ENCODE measurements at places on chromosomes 11 and 22.

DNA sequence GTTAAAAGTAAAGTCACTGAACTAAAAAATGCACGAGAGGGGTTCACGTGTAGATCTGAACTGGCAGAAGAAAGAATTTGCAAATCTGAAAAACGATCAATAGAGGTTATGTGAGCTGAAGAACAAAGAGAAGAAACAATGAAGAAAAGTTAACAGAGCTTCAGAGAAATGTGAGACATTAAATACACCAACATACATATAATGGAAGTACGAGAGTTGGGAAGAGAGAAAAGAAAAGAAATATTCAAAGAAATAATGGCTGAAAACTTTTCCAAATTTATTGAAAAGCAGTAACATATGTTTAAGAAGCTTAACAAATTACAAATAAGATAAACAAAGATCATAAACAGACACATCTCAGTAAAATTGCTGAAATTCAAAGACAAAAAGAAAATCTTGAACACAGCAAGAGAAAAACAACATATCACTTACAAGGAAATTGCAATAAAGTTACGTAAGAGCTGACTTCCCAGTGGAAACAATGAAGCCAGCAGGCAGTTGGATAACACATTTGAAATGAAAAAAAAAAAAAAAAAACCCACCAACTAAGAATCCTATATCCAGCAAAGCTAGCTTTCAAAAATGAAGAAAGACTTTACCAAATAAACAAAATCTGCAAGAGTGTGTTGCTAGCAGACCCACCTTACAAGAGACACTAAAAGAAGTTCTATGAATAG lies 56.8 kb downstream of the EMSY start:
- DNase-seq, result no peak

GRCh38 chr11:2301631-2302305 lies at the start of the genes C11orf21 and TSPAN32:
Gene C11orf21 (minus strand): TSS chr11:2301918. CDS start chr11:2301808, 110 bp downstream.
Gene TSPAN32 (plus strand): TSS chr11:2302013. CDS start chr11:2302150, 137 bp downstream.
- DNase-seq, result peak; percentile 27

DNA sequence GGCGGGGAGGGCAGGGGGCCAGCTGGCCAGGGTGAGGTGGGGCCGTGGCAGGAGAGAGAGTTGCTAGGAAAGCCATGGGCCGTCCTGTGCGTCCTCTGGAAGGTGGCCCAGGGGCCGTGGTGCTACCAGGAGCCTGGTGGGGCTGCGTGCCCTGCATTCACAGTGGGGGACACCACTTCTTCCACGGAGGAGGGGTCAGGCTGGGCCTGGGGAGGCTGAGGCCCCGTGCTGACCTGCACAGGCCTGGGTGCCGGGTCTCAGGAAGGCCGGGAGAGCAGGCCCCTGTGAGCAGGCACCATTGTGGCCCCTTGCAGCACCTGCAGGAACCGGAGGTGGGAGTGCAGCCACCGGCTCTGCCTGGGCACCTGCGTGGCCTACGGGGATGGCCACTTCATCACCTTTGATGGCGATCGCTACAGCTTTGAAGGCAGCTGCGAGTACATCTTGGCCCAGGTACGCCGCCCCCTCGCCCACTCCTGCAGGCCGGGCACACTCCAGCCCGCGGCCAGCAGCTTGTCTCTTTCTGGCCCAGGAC lies 12.0 kb downstream of the MUC5B start:
- DNase-seq, result no peak

DNA sequence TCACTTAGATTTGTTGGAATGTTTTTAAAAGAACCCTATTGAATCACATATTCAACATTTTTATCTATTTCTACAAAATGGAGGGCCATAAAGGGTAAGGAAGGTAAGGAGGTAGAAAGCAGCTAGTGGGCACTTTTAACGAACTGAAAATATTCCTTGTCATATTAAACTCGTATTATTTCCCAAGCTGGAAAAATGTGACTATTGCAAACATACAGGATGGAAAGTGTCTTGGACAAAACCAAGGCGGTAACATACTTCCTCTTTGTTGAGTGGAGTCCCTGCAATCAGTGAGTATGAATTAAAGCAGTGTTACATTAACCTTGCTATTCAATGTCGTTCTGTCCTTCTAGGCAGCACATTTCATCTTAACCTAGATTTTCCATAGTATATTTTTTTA lies 165.6 kb downstream of the RCN1 start:
- DNase-seq, result no peak
